A172 (cell line): ENCODE measurements at places on chromosomes 5 and 9.

- DNase-seq: no peak
Observed at GRCh38 chr5:21823588-21823987, 1029.6 kb downstream of the CDH12 start.

GRCh38 chr9:91059713-91060112 is 258.1 kb downstream of the SYK start:
- peak; percentile 11 for DNase-seq

DNA sequence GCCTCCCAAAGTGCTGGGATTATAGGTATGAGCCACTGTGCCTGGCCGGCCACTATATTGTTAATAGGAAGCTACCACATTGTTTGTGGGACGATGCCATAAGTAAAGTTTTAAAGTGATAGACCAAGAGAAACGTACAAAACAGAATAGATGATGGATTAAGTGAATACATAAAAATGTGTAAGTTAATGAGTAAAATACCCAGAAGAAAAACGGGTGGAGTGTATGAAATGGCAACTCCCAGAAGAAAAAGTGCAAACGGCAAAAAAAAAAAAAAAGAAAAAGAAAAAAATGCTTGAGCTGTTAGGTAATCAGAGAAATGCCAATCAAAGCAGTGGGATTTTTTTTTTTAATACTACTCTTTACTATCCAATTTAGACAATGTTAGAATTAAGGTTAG is 246.0 kb downstream of the PDZD2 start:
- no peak for DNase-seq

- DNase-seq: peak; percentile 52
Observed at GRCh38 chr9:18596920-18597319, 123.0 kb downstream of the ADAMTSL1 start.

DNA sequence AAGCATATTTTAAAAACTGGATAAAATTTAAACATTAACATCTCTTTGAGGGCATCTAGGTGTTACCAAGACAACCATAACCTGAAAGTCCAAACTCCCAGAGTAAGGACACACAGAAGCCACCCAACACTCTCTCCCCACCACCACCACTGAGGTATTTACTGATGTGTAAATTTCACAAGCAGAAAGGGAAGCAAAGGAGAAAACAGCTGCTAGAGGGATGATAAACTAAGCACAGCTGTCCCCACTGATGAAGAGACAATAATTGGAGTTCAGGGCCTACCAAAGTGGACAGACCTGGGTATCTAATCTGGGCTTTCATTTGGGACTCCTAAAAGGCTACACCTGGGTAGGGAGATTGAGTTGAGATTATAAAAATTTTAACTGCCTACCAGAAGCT is 63.6 kb downstream of the FRMD3 start:
- no peak for DNase-seq

- DNase-seq: no peak
Observed at GRCh38 chr5:758698-759053, 25.9 kb downstream of the ZDHHC11B start.

GRCh38 chr5:178113841-178114324 is 551 bp downstream of the N4BP3 start:
- no peak for DNase-seq
